B cell (primary cell): ENCODE measurements at places on chromosomes 11 and 22.

GRCh38 chr22:32511776-32512175, 37.2 kb downstream of the FBXO7 start:
- DNase-seq: no peak

GRCh38 chr11:5722622-5723021, 13.6 kb upstream of the OR56B1 start:
- no peak for DNase-seq

GRCh38 chr22:39622881-39623367, 52.4 kb downstream of the CACNA1I start:
- DNase-seq: peak; percentile 71

DNA sequence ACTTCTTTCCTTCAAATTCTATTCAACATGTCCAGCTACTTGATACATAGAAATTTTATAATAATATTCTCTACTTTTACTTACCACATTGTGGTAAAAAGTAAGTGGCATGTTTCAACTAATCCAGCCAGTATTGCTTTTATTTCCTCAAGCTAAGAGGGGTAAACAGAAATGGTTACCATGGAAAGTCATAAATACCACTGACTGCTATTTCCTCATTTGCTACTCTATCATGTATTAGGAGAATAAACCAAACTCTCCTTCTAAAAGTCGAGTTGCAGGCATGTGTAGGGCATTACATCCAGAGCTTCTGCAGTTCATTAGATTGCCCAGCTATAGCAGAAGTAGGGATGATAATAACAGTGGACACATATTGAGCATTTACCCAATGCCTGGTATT, 208.4 kb downstream of the MAML2 start:
- DNase-seq: peak; percentile 78

- DNase-seq: no peak
Measured at GRCh38 chr11:34323601-34324000, 34.2 kb downstream of the ABTB2 start.

- no peak for DNase-seq
Measured at GRCh38 chr11:129894278-129895125, 876 bp downstream of the NFRKB start.
